ENCODE measurements at places on chromosomes 5 and 9.

DNA sequence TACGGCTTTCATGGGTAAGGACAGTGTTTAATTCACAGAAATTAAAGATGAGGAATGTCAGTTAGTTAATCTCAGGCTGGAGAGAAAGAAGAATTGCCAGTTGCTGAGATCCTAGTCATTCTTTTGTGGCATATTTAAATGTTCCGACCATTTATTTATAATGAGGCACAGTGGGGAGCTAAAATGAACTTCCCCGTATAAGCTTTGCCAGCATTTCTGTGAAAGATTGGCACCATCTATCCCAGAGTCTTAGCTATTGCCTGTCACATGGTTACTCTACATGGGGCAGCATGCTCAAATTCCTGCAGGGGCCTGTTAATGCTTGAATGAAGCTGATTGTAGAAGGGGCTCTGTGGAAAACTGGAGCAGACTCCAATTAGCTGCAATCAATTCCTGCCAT lies 314.1 kb downstream of the PRELID2 start:
- no peak for DNase-seq

- no peak for DNase-seq
Observed at GRCh38 chr9:77798140-77798539, 150.0 kb upstream of the GNA14 start.

- DNase-seq: no peak
Observed at GRCh38 chr5:135313946-135314345, 85.1 kb downstream of the MACROH2A1 start.

DNA sequence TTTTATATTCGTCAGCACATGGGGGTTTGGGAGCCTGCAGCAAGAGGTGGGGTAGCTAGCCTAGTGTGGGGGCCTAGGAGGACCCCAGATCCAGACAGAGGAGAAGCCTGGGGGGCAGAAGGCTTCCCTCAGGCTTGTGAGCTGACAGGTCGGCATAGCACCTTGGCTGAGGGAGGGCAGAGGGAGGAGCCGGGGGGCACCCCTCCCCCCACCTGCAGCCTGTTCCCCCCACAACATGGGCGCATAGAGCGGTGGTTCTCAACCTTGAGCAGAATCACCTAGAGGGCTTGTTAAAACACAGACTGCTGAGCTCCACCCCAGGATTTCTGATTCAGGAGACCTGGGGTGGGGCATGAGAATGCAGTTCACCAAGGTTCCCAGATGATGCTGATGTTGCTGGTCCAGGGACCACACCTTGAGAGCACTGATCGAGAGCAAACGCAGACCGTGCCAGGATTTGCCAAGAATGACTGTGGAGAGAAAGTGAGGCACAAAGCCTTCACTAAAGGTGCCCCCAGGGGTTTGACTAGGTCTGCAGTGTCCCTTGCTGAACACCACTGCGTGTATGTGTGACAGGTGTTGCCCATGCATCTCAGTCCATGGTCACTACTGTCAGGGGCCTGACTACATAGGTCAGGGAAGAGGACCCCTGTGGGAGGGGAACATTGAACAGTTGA lies 163.3 kb downstream of the MACROH2A1 start:
- DNase-seq: no peak

DNA sequence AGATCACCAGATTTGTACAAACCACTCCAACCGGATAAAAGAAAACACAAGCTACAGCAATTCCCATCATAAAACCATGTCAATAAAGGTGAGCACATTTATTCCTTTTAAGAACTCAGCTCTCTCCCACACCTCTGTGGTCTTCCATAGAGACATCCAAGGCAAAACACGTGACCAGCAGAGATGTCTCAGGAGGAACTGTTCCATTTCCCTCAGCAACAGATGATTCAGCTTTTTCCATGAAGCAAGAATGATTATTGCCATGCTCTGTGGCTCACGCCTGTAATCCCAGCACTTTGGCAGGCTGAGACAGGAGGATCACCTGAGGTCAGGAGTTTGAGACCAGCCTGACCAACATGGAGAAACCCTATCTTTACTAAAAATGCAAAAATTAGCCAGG lies 15.8 kb downstream of the GZMK start:
- no peak for DNase-seq

DNA sequence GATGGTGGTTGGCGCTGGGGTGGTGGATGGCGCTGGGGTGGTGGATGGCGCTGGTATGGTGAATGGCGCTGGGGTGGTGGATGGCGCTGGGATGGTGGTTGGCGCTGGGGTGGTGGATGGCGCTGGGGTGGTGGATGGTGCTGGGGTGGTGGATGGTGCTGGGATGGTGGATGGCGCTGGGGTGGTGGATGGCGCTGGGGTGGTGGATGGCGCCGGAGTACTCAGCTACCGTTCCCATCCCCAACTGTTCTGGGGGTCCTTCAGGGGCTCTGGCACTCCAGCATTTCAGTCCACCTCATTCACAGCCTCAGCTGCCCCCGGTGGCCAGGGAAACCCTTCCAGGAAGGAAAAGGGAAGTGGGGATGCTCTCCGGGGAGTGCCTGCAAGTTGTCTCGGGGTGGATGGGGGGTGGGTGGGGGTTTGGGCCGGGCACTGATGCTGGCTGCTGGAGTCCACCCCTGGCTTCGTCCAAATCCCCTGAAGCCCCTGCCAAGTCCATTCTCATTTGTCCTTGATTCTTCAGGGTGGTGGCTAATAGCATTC lies 147.3 kb upstream of the COL5A1 start:
- DNase-seq: no peak

DNA sequence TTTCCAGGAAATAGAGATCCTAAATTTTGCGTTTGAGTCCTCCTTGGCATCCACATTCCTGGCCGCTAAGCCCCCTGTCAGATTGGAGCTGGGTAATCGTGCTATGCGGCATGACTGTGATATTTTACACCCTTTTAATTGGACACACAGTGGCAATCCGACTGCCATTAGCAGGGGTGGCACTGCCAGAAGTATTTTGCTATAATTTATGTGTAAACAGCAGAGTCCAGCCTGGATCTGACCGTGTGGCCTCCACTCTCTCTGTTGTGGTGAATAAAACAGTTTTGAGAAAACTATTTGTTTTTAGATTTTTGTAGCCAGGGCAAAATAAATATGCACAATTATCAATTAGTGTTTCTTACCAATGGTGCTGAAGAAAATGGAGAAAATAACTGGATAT lies 281.0 kb upstream of the IRX2 start:
- DNase-seq: no peak

GRCh38 chr5:10866913-10867312 lies 105.9 kb upstream of the DAP start:
- DNase-seq: no peak

DNA sequence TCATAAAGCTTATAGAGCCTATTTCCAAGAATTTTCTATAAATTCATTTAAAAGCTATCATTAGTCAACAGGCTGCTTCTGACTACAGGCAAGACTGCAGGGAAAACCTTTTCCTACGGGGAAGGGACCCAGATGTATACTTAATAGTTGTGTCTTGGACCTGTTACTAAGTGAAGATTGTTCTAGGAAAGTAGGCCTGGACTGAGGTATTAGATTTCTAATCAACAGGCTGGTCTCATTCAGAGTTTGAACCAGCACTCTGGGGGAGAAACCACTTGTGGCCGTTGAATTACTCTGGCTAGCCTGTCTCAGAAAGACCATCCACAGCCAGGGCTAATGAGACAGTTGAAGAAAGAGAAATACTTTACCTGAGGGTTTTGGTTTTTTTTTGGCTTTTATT lies 60.0 kb downstream of the IL6ST start:
- no peak for DNase-seq

DNA sequence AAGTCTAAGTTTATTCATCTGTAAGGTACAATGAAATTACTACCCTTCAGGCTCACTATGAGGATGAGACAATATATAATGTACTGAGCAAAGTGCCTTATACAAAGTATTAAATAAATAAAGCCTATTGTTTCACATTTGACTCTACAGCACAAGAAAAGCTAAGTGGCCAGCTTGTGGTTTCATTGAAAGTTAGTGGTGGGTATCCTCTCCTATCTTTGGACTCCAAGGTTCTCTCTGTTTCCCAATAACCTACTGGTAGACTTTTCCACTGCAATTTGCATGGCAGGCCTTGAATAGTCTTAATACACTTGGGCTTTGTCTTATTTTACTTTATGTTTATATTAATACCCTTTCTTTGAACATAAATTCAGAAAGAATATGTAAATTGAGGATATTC lies 262.7 kb downstream of the DEPDC1B start:
- no peak for DNase-seq

All from CD4-positive, alpha-beta T cell (primary cell).